Fibroblast of lung (primary cell): ENCODE measurements at places on chromosomes 16 and 17. TPM values are rescaled to one million over a fixed set of nuclear protein-coding genes. Genes with fewer than 3 reads are reported as not detected.

KRT36 gene
- not detected in 2 replicates for total RNA-seq

TPSD1 gene
- total RNA-seq = not detected in 2 replicates

CSH2 gene
- not detected in 2 replicates for total RNA-seq

C17orf107 gene
- 1.8 and 2.3 TPM in 2 replicates for total RNA-seq

EXOC7 gene
- total RNA-seq = 76.8 and 88.8 TPM in 2 replicates

CES5A gene
- not detected in 2 replicates for total RNA-seq

CPNE7 gene
- total RNA-seq = 13.1 and 53.0 TPM in 2 replicates

GJC1 gene
- 19.3 and 33.9 TPM in 2 replicates for total RNA-seq

DNA sequence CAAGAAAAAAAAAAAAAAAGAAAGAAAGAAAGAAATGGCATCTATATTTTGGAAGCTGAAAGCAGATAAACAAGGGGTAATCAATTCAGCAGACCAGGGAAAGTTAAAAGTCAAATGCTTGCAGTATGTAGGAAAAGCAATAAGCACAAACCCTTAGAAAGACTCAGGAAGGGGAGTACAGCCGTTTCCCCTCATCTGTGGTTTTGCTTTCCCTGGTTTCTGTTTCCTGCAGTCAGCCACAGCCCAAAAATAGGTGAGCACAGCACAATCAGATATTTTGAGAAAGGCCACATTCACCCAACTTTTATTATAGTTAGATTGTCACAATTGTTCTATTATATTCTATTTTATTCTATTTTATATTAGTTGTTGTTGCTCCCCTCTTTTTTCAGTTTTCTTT lies 14.4 kb upstream of the ALOX12 start:
- DNase-seq = no peak

DNA sequence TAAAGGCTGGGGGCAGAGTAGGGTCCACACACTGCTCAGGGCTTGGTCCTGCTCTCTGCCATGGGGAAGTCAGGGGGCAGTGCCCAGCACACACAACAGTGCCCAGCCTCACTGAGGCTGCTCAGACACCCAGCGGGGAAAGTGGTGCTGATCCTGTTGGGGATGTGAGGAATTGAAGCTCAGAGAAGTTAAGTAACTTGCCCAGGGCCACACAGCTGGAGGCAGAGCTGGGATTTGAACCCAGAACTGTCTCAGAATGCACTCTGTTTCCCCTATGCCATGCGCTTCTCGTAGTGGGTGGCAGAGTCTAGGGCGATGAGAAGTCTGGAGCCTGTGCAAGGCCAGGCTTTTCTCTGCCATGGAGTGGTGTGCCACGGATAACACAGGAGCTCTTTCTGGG lies 59.3 kb downstream of the SDK2 start:
- DNase-seq = no peak

GRCh38 chr17:73600103-73600871 lies 44.0 kb downstream of the SDK2 start:
- no peak for DNase-seq

- DNase-seq = no peak
Observed at GRCh38 chr16:8084882-8085281, 505.4 kb downstream of the TMEM114 start.

DNA sequence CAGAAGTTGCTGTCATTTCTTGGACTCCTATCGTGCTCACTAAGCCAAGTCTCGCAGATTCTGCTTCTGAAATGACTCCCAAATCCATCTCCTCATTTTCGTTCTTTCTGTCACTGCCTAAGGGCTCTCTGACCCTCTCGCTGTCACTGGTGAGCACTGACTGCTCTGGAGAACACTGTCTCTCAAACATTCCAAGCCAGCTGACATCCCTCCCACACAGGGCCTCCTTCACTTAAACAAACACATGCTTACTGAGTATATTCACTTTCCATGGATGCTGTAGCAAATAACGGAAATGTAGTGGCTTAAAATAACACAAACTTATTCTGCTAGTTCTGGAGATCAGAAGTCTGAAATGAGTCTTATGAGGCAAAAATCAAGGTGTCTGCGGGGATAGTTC lies 18.8 kb downstream of the CACNG1 start:
- DNase-seq = no peak
